Activated naive CD4-positive, alpha-beta T cell (primary cell): ENCODE measurements at places on chromosomes 4 and X.

DNA sequence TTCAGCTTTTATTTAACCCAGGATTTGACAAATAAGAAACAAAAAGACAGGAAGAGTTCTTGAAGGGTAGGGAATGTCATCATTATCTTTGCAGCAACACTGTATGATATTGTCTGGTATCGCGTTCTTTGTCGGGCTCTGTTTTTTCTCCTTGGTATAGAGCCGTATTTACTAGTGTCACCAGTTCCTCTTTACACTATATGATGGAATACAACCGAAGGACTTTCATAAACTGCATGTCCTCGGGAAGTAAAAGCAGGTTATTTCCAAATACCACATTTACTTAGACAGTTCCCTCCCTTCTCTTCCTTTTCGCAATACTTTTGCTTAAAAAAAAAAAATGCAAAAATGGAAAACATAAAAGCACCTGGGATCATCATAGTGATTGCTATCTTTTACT, 96.6 kb upstream of the IL13RA1 start:
- no peak for DNase-seq

- no peak for DNase-seq
These were observed 52.8 kb downstream of the PPP1R2C start for GRCh38 chrX:42725196-42725595.

- DNase-seq: no peak
These were observed 184.6 kb upstream of the KIT start for GRCh38 chr4:54473077-54473545.

DNA sequence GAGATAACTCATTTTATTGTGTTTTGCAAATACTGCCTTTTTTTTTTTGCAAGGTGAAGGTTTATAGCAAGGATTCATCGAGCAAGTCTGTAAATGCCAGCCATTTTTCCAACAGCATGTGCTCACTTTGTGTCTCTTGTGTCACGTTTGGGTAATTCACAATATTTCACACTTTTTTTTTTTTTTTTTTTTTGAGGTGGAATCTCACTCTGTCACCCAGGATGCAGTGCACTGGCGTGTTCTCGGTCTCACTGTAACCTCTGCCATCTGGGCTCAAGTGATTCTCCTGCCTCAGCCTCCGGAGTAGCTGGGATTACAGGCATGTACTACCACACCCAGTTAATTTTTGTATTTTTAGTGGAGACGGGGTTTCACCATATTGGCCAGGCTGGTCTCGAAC, 1.9 kb downstream of the RNF4 start:
- no peak for DNase-seq

DNA sequence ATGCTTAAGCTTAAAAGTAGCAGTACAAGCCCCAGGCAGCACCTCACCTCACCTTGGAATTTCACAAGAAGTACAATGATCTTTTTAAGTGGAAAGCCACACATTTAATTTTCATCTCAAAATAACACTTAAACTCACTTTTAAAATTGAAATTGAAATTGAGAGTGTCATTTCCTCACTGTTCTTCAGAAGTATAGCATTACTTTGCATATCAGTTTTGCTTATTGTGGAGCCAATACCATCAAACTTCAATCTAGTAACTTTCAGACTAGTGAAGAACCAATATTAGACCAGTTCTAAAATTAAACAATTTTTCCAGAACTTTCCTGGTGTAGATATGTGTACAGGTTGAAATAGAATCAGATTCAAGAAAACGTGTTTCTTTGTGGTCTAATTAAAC, 242.4 kb downstream of the NDST4 start:
- DNase-seq: no peak

DNA sequence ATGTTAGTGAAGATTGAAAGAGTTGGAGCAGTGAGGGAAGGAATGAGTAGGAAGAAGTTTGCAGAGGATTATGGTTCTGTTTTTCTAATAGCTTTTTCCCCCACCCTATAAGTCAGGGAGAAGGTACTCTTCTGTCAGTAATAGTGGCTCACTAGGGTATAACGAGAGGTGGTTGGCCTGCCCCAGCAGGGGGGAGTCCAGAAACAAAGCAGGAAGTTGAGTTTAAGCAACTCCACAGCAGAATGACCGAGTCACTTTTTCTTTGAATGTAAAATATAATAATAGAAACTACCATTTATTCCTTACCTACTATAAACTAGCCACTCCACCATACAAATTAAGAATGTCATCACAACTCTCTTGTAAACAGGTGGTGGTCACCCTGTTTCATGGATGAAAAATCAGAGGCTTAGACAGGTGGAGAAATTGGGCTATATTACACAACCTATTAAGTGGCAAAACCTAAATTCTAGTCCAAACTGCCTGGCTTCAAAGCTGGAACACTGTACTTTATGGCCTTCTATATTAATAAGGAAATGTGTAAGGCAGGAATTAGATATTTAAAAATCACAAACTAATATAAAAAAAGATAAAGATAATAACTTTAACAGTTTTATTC, 21.9 kb downstream of the AP1AR start:
- no peak for DNase-seq

DNA sequence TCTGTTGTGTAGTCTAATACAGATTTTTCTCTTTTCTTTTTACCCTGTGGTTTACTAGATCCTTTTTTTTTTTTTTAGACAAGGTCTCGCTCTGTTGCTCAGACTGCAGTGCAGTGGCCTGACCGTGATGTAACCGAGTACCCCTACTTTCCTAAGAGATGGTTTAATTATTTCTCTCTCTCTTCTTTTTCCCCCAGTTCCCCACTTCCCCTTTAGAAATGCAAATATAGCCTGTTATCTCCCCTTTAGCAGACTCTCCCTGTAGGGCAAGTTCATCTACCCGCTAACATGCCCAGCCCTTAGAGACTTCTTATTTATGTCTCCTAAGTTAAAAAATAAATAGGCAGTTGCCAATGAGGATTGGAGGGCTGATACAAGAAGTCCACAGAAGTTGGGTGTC, 4.5 kb downstream of the SNX25 start:
- no peak for DNase-seq

GRCh38 chr4:108917255-108917654, 154.4 kb upstream of the ETNPPL start:
- DNase-seq: no peak
